GOT3 (cell line): ENCODE measurements at places on chromosomes 16 and 17.

DNA sequence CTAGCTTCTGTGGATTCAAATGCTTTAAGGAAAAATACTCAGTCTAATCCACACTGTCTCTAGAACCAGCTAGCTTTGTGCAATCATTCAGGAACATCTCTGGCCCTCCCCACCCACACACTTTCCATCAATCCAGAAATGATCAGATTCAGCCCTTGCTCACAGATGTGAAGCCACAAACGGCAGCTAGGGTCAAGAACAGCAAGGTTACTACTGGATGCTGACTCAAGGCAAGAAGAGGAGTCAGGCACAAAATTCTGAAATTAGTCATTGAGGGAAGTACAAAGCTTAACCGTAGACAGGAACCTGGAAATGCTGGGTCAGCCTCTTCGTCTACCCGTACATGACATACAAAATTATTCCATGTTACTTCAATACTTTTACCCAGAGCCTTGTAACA lies 174.6 kb downstream of the CDH13 start:
- no peak for DNase-seq

DNA sequence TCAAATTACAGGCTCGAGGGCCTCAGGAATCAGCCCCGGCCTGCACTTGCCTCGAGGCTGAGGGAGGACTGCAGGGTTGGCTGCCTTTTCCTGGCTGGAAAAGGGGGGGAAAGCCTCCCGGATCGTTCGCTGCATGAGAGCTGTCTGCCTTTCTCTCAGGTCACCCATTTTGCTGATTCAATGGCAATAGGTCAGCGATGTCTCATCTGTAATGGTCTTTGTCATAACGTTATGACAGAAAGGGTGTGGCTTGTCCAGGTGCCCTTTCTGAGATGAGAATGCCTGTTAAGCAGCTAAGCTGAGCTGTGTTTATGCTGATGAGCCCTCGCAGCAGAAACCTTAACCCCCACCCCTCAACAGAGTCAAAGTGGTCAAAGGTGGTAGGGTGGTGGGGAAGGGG lies 81.8 kb downstream of the AKAP1 start:
- no peak for DNase-seq

DNA sequence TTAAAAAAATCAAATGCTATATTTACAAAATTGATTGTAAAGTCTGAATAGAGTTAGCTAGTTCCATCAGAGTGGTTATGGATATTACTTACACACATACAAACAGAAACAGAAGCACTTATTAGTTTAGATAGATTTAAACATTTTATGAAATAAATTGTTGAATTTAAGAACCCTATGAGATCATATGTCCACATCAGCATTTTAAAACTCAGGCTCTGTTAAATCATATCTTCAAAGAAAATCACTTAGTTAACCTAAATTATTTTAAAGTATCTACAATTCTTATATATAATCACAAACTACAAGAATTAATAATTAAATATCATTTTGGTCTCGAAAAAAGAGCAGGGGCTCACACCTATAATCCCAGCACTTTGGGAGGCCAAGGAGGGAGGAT lies 42.5 kb downstream of the HELZ start:
- DNase-seq = no peak

DNA sequence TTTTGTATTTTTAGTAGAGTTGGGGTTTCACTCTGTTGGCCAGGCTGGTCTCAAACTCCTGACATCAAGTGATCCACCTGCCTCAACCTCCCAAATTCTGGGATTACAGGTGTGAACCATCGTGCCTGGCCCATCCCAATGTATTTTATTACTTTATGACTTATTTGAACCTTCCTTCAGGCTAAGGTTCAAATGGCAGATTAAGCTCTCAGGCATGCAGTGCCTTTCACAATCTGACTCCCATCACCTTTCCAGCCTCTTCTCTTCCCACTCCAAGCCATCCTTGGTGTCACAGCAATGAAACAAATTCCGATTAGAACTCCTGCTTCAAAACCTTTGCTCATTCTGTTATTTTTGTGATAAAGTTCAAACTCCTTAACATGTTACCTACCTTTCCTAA lies 26.6 kb upstream of the YPEL2 start:
- DNase-seq = no peak

- DNase-seq = no peak
Observed at GRCh38 chr17:63610854-63611253, 10.2 kb downstream of the TACO1 start.

GRCh38 chr17:70096861-70097260 lies 21.8 kb downstream of the KCNJ16 start:
- DNase-seq = no peak

DNA sequence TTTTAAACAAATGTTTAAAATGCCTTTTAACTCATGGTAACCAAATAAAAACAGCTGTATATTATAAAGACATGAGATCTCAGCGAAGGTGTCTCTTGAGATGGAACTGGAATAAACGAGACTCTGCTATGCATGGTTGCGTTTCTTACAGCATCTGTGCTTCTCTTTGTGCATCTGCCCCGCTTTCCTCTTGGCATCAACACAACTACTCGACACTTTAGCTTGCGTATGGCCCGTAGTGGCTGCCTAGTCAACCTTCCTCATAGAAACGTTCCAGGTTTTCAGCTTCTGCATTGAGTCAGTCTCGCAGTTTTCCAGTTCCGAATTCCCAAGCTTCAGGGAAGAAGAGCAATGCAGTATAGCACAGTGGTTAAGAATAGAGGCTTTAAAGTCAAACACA lies 214.9 kb downstream of the CEP112 start:
- no peak for DNase-seq

DNA sequence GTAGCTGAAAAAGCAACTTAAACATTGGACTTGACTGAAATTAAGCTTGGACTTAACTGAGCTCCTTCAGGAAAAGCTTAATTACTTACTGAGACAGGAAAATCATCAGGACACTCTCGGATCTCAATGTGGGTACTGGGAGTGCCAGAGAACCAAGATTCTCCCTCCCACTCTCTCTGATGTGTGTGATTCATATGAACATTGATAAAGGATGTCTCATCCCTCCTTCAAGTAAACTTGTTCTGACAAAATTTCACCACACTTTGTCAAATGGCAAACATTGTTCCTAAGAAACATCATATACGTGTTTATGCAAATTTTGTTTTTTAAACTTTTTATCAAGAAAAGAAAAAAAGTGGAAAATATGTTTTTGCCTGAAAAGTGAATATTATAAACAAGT lies 4.1 kb upstream of the SLFN5 start:
- DNase-seq = no peak

GRCh38 chr16:8866884-8867215 lies 2.0 kb downstream of the CARHSP1 start:
- no peak for DNase-seq

DNA sequence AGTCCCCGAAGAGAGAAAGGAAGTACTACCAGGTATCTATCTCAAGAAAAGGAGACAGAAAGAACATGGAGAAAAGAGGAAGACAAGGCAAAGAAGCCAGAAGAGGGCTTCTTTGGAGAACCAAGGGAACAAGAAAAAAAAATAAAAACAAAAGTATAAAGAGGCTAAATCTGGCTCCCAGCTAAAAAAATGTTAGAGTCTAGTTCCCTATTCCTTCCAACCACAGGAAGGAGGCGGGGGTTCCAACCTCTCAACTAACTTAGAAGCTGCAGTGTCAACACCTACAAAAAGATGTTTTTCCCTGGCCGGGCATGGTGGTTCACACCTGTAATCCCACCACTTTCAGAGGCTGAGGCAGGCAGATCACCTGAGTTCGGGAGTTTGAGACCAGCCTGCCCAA lies 13.4 kb downstream of the UTP6 start:
- no peak for DNase-seq

GRCh38 chr17:50798424-50799288 lies 31.3 kb upstream of the ANKRD40CL start:
- no peak for DNase-seq

GRCh38 chr17:7889166-7889955 lies 772 bp downstream of the CHD3 start:
- DNase-seq = no peak

GRCh38 chr16:20660325-20660724 lies 37.2 kb downstream of the ACSM1 start:
- no peak for DNase-seq

GRCh38 chr16:7246578-7246977 lies 86.1 kb upstream of the RBFOX1 start:
- no peak for DNase-seq

DNA sequence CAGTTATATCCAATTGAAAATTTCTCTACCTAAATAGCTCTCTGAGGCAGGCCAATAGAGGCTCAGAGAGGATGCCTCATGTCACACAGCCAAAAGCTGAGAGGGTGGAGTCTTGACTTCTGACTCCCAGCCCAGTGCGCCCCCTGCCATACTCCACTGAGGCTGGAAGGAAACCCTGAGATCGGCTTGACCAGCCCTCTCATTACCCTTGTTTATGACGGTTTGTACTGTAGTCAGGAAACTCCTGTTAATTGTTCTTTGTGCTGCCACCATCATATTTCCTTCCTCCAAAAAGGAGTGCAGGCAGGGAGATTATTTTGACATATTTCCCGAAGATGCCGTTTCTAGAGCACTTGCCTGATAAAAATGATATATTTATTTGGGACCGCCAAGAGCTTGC lies 107.9 kb downstream of the AIPL1 start:
- DNase-seq = no peak

GRCh38 chr16:3874242-3874641 lies 6.3 kb downstream of the CREBBP start:
- DNase-seq = no peak

DNA sequence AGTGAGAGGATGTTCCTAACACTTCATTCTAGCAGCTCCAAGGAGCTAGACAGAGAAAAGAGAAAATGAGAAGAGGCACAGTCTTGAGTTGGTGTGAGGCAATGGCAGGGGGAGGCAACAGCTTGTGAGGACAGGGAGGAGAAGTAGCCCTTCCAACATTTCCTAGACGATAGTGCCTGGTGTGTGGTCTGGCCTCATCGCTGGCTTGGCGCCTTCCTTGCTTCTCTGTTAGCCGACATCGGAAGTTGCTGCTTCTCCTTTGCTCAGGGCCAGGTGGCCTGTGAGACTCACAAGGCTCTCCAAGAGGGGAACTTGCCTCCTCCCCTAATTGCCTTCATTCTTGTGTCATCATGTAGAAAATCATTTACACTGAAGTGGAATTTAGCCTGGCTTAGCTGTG lies 208.7 kb downstream of the MAP2K4 start:
- no peak for DNase-seq

DNA sequence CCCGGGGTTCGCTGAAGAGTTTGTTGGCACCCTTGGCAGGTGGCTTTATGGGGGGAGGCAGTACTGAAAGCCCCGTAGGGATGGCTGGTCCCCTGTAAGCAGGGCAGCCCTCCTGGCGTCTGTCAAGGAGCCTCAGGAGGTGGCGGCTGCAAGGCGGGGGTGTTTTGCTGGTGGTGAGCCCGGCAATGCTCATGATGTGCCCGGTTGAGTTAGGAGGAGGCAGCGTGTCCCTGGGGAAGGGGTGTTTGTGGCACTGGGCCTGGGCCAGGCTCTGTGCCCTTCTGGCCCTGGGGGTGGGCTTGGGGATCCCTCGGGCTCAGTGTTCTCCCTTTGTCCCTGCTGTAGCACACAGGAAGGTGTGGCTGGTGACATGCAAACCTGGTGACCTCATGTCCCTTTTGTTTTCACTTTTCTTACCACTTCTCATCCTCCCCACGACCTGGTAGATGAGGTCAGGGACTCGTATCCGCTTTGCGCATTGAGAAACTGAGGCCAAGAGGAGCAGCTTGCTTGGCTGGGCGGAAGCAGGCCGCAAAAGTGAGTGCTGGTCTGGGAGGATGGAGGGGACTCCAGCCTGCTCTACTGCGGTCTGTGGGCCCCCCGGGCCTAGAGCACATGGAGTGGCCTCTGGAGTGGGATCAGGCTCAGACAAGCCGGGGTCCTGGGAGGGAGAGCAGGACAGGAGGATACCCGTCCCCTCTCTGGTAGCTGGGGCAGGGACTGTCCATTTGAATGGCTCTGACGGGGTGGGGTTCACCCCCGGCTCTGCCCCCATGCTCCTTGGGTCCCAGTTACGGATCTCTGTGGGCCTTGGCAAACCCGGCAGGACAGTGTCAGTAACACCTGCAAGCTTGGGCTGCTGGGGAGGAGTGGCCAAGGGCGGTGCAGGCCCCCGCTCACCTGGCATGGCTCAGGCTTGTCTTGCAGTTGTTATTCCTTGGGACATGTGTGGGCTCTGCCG lies 2.2 kb downstream of the SNN start:
- no peak for DNase-seq

GRCh38 chr16:23105309-23105708 lies 43.9 kb downstream of the USP31 start:
- DNase-seq = no peak

- DNase-seq = no peak
Observed at GRCh38 chr17:43813386-43813785, 19.6 kb downstream of the MPP3 start.

- DNase-seq = no peak
Observed at GRCh38 chr17:50865060-50865867, 890 bp downstream of the TOB1 start.

DNA sequence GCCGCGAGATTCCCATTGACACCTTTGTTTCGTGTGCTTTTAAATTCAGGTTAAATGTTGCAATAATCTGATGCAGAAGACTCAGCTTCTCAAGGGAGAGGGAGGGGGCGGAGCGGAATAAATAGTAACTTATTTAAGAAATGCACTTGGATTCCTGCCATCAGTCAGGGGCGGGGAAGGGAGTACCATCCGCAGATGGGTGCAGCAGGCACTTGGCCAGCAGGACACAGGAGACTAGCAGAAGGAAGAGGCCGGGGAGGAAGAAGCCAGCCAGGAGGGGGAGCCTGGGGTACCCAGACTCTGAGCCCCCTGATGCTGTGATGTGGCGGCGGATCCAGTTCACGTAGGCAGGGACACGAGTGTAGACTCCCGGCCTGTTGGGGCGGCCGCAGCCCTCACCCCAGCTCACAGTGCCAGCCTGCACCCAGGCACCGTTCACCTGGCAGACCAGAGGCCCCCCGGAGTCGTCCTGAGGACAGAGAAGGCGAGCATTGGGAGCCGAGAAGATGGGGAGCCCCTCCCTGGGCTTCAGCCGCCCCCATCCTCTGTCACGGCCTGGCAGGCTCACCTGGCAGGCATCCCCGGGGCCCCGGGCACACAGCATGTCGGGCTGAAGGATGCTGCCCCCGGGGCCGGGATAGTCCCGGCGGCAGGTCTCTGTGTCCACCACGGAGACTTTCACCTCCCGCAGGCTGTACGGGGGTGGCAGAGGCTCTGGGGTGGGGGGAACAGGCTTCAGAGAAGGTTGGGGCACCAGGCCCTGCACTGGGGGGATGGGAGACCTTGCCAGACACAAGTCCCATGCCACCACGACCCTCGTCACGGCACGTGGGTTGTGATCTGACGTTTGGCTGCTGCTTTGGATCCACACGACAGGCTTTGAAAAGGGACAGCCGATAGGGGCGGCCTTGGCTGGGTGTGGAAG lies 3.2 kb downstream of the TPSG1 start:
- no peak for DNase-seq

- no peak for DNase-seq
Observed at GRCh38 chr17:74340470-74341023, 14.5 kb downstream of the KIF19 start.
